ENCODE measurements at places on chromosomes 1 and 21. TPM values are rescaled to one million over a fixed set of nuclear protein-coding genes. Genes with fewer than 3 reads are reported as not detected.

GRCh38 chr21:35138665-35139381, 89.7 kb upstream of the RUNX1 start:
- DNase-seq = no peak
- peaks cover 10% of the 10 kb centered on the region for H3K4me1 ChIP-seq
- no peak overlapping the region for H3K4me3 ChIP-seq

GRCh38 chr1:208100906-208101305, 143.3 kb downstream of the PLXNA2 start:
- peaks cover 38% of the 10 kb centered on the region for H3K36me3 ChIP-seq
- no peak for DNase-seq
- no peaks in the 10 kb centered on the region for H3K27me3 ChIP-seq
- H3K4me3 ChIP-seq = no peak overlapping the region
- H3K27ac ChIP-seq = no peak overlapping the region

GRCh38 chr1:54356680-54357147, 49.5 kb downstream of the SSBP3 start:
- no peak overlapping the region for H3K27ac ChIP-seq
- no peak for DNase-seq
- H3K4me1 ChIP-seq = peaks cover 5% of the 10 kb centered on the region
- no peak overlapping the region for H3K4me3 ChIP-seq
- H3K27me3 ChIP-seq = no peaks in the 10 kb centered on the region
- no peaks in the 10 kb centered on the region for H3K36me3 ChIP-seq

- H3K27ac ChIP-seq = no peak overlapping the region
- H3K4me3 ChIP-seq = no peak overlapping the region
- H3K4me1 ChIP-seq = no peaks in the 10 kb centered on the region
- no peaks in the 10 kb centered on the region for H3K27me3 ChIP-seq
- no peaks in the 10 kb centered on the region for H3K36me3 ChIP-seq
These were observed 339.8 kb downstream of the OMA1 start for GRCh38 chr1:58206749-58207148.

The PRAMEF6 gene
- polyA plus RNA-seq = not detected

Data from left lung (tissue), 14 donors.